ENCODE measurements at places on chromosomes 13 and 19.
A peak's percentile ranks its signal among the peaks of the same experiment; 100 is the strongest.

DNA sequence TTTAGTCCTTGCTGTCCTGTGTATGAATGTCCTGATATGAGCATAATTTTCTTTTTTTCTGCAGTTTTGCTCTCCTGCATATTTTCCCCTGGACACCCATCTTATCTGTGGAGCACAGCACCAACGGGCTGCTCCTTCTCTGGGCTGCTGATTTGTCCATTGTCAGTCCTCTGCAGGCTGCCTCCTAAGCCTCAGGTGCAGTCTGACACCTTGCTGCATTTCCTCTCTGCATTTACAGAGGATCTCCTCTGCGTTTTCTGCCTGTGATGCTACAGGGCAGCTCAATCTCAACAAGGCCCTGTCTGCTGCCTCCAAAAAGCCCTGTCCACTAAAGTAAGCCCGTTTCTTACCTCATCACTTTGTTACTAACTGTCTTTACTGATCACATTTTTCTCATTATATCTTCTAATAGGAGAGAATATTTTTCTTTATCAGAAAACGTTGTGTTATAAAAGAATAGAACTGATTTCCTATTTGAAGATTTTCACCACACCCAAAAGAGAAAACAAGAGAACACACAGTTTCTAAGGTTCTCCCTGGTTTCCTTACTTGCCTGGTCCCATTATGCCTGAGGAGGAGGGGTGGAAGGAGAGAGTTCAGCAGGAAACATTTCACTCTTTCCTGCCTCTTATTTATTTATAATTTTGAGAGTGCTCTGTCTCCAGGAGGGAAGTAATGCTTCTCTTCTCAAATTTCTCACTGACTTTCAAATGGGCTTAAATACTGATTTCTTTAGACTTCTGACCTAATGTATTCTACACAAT is 65.6 kb upstream of the TDRD3 start:
- DNase-seq = no peak

- DNase-seq = no peak
Measured at GRCh38 chr19:9565900-9566705, 18.2 kb downstream of the ZNF121 start.

DNA sequence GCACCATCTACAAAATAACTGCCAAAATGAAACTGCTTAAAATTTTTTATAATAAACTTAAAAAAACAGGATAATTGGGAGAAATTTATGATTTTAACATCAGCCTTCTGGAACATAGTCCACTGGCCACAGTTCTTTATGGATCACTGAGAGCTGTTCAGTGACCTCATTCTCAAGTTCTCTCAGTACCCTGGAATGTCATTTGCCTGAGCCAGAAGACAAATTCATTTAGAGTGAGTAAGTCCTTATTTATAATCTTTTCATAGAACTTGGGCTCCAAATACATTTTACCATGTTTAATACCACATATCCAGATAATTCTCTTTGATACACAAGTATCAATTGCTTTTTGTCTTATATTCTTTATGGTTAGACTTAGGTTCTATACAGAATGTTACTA is 87.6 kb downstream of the CAB39L start:
- no peak for DNase-seq

DNA sequence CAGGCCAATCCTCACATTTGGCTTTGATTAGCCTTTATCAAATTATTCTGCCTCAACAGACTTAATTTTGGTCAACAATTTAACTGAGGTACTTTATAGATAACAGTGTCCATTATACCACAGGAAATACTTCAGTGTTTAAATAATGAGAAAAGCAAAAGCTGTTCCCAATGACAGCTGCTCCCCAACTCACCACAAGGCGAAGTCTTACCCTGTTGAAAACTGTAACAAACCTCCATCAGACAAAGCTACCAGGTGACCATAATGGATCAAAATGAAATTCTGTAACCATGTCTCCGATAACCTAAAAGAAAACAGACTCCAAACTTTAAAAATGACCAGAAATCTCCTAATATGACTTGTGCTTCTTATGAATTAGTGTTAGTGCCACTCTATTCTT is 50.3 kb downstream of the ZNF44 start:
- no peak for DNase-seq

GRCh38 chr13:87942205-87942604 is 271.0 kb downstream of the SLITRK5 start:
- no peak for DNase-seq

- DNase-seq = no peak
Measured at GRCh38 chr13:44045180-44045562, 165.5 kb downstream of the LACC1 start.

GRCh38 chr19:55962186-55962585 is 14.6 kb downstream of the NLRP8 start:
- no peak for DNase-seq

- DNase-seq = no peak
Measured at GRCh38 chr13:98972059-98972458, 5.8 kb downstream of the DOCK9 start.

DNA sequence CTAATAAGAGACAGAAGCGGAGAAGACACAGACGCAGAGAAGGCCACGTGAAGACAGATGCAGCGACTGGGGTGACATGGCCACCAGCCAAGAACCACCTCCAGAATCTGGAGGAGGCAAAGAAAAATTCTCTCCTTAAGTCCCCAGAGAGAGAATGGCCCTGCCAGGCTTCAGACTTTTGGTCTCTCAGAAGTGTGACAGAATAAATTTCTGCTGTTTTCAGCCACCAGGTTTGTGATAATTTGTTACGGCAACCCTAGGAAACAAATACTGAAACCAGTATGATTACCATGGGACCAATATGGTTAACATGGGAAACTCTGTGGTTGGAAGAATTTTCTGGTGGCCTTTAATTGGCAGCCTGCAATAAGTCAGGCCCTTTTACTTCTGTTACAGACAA is 63.9 kb upstream of the DOCK9 start:
- no peak for DNase-seq

- no peak for DNase-seq
Measured at GRCh38 chr13:35534343-35534742, 57.9 kb upstream of the MAB21L1 start.

DNA sequence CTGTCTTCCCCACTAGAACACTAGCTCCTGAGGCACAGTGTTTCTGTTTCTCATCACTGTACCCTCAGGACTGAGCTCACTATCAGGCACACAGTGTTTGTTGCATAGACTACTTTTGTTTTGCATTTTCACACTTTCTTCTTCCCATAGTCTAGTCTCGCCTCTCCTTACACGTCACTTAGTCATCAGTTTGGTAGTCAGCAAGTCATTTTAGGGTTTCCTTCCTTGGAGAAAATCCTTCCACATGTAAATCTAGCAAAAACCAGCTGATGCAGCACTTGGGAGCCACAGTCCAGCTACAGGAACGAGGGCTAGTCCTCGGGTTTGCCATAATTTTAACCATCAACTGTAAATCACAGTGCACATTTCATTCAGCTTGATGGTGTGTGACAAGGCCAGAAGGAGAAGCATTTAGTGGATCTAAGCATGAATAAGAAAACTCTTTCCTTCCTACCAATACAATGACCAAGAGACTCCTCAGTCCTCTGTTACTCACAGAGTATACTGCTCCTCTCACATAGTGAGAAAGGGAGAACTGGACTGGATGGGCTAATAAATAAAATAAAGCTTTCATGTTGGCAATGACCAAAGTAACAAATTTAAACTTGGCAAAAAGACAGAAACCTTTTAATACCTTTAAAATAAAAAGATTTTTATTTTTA is 221.0 kb downstream of the KLF12 start:
- no peak for DNase-seq

DNA sequence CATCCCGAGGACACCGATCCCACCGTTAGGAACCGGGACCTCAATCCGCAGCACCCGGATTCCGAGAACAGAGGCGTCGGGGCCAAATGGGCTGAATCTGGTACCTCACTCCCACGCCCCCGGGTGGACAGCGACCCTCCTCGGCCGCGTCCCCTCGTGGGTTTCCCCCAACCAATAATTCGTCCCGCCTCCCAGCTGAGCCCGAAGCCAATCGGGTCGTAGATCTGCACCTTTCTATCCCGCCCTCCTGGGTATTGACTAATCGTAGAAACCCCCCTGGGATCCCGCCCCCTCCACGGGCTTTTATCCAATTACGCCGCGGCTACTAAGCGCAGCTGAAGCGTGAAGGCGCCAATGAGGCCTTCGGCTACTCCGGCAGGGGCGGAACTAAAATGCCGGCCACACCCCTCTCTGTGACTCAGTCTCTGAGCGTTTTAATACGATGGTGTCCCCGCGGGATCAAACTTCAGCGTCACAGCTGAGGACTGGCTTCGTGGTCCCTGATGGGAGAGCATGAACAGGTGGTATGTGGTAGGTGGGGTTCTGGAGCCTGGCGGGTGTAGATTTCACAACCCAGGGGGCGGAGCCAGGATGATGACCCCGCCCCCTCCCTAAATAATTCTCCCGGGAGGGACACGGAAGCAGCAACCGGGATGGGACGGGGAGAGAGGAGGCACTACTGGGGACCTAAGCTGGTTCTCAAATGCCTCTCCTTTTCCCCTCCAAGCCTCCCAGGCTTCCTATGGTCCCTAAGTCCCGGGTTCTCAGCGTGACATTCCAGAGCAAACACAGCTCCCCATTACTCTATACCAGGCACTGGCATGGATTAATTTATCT is at the start of the genes CCDC159 and TMEM205:
Gene CCDC159, plus strand, starts transcription at position 416 of the 837 bp plus-strand sequence. Its CDS starts 88 bp downstream, at position 504.
Gene TMEM205, minus strand, starts transcription at position 165 of the 837 bp plus-strand sequence. CDS start 649 bp downstream, outside the sequence.
- DNase-seq = peak; percentile 99

- no peak for DNase-seq
Measured at GRCh38 chr13:46720189-46720588, 76.8 kb downstream of the ESD start.

GRCh38 chr13:19586904-19587634 is 25.7 kb upstream of the TPTE2 start:
- DNase-seq = peak; percentile 63

- no peak for DNase-seq
Measured at GRCh38 chr19:51971624-51972023, 15.0 kb downstream of the ZNF350 start.

DNA sequence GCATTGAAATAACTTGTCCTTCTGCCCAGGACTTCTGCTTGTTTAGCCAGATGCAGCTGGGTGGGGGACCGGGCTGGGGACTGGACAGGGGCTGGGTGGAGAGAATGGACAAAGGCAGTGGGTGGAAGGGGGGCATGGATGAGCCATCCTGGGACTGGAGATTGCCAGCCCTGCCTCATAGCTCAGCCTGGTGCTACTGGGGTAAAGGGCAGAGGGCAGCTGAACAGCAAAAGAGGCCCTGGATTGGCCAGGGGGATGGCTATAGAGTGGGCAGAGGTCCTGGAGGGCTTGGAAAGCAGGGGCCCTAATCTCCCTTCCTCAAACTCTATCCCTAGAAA is 17.7 kb upstream of the PLAUR start:
- DNase-seq = no peak

DNA sequence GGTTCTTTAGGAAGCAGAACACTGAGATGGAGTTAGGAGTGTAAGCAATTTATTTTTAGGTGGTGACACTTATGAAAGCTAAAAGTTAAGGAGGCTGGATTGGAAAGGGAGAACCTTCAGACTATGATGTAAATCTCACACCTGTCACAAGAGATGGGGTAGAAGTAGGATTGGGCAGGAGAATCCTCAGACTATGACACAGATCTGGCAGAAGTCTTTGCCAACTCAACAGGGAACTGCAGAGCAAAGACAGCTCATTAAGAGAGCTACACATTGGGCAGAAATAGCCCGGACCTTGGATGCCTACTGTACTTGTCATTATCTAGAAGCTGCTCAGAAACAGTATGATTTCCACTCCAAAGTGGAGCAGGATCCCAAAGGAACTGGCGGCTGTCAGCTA is 134.4 kb downstream of the DNAJC15 start:
- DNase-seq = no peak

DNA sequence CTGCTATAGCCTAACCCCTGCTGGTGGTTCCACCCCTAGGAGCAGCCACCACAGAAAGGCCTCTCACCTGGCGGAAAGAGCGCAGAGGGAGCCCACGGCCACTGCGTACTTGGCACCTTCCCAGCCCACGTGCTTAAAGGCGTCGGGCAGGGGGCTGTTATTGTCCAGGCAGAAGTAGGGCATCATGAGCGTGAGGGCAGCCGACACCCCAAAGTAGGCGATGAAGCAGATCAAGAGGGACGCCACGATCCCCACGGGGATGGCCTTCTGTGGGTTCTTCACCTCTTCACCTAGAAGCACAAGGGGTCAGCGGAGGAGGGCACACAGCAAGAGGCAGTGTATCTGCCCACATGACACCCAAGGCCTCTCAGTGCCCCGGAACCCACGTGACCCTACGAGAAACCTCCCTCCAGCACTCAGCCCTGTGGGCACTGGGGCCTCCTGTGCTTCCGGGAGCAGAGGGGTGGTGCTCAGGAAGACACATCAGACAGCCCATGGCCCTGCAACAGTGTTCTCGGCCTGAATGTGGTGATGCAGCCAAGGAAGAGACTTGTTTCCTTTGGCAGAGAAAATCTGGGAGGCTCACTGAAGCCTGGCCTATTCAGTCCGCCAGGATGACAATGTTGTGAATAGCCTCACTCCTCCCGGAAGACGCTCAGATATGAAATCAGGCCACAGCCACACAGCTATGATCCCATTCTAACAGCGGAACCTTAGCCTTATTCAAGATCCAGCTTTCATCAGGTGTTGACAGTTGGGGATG is 72.1 kb downstream of the SLC7A1 start:
- DNase-seq = no peak

DNA sequence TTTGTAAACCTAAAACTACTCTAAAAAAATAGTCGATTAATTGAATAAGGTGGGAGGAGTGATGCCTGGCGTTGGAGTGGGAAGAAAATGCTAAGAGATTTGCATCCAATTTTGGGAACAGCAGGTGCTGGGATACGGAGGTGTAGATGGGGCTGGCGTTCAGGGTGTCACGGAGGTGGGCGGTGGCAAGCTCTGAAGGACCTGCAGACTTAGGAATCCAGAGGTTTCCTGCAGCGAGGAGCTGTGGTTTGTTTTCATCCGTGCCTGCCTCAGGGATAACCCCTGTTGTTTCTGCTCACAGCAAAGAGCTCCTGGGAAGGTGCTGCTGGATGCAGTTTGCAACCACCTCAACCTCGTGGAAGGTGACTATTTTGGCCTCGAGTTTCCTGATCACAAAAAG is 166.4 kb upstream of the RNF113B start:
- no peak for DNase-seq

DNA sequence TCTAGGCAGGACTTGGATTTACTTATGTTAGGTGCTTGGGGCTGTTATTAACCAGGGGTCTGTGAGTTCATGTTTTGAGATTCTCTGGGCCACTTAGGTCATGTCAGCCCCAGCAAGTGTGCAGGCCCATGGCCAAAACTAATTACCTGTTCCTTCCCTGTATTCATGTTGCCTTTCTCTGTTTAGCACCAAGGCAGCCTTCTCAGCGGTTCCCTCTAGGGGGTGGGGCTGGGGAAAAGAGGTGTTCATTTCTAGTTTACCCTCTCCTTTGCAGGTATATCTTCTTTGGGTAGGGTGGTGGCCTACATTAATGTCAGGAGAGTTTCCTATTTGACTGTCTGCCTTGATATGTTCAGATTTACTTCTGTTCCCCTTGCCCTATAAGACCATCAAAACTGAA is 61.7 kb downstream of the PDS5B start:
- no peak for DNase-seq

All from activated CD4-positive, alpha-beta T cell treated with anti-CD3 and anti-CD28 coated beads, Interleukin-2, amount 50 U/mL, for 4 hours (primary cell).